ENCODE measurements at places on chromosomes 2 and 18.

- DNase-seq = no peak
These were observed 35.2 kb downstream of the RDH14 start for GRCh38 chr2:18525236-18525635.

DNA sequence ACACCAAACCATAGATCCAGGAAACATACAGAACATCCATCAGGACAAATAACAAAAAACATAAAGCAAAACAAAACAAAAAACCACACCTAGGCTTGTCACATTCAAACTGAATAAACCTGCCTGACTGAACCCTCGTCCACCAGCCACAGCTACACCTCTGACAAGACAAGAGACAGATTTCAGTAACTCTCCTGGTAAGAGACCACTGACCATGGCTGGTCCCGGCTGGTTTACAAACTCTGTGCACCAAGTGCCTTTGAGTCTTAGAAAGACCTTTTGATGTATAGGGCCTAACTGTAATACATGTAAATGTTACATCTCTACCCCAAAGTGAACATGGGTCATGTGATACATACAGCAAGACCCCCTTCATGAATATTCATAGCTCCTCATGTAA, 4.8 kb upstream of the SLC66A2 start:
- no peak for DNase-seq

DNA sequence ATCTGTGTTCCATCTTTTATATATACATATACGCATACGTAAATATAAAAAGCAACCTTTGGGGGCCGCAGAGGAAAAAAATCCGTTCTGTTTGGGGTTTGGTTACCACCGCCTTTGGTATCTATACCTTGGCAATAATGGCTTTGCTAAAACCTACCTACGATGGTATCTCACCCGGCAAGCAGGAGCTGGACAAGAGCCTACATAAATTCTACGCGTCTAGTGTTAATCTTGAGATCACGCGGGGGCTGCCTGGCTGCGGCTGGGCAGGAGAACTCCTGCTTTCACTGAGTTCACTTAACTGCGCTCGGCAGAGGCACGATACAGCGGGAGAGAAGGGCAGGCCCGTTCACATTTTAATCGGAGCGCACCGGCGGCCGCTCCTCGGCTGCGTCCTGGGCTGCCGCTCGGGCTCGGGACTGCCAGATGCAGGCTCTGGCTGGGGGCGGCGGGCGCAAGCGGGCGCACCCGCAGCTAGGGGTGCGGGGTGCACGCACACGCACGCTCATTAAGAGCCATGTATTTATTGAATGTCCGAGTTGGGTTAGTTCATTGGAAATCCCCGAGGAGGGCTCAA, 1.7 kb upstream of the POU3F3 start:
- no peak for DNase-seq

DNA sequence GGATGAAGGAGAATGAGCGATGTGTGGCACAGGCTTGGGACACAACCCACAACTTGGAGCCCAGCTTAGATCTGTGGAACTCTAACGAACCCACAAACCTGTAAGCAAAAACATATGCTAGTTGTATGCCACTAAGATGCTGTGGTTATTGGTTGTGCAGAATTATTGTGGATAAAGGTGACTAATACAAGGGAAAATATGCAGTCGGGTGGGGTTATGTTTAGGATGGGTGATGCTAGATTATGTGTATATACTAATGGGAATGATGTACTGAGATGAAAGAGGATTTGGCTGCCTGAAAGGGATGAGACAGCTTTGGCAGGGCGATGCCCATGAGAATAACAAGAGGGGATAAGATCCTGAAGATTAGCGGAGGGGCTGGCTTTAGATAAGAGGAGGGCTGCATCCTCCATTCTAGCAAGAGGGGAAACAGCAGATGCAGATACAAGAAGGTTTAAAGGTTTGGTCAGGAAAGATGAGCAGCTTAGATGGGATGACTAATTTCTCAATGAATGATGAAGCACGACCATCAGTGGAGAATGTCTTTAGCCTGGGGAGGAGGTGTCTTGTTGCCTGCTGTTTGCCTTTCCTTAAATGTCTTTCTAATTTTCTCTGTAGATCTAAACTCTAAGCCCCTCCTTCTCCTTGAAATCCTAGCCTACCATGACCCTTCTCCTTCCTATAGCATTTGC, 49.6 kb downstream of the GALNT14 start:
- no peak for DNase-seq
